ENCODE measurements at places on chromosomes 3 and 15.

- no peak for DNase-seq
These were observed 9.6 kb upstream of the FAM107A start for GRCh38 chr3:58586776-58587192.

GRCh38 chr3:194380326-194380725 is 10.8 kb upstream of the LRRC15 start:
- no peak for DNase-seq

- DNase-seq, result no peak
These were observed 47.1 kb upstream of the TSEN2 start for GRCh38 chr3:12437221-12437605.

DNA sequence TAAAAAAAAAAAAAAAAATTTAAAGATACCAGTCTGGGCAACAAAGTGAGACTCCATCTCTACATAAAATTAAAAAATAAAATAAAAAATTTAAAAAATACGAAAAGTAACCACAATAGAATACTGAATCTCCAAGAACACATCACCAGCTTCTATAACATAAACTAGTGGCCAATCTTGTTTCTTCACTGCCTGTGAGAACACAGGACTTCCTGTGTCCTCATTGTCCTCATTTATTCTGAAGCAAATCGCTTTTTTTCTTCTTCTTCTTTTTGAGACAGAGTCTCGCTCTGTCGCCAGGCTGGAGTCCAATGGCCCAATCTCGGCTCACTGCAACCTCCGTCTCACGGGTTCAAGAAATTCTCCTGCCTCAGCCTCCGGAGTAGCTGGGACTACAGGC is 28.6 kb upstream of the RAB7A start:
- no peak for DNase-seq

GRCh38 chr3:10184250-10184649 is 19.5 kb downstream of the IRAK2 start:
- no peak for DNase-seq

GRCh38 chr15:53506370-53506769 is 253.1 kb downstream of the WDR72 start:
- DNase-seq, result no peak

- peak; percentile 15 for DNase-seq
These were observed 107.4 kb upstream of the SLC4A7 start for GRCh38 chr3:27591312-27592210.

GRCh38 chr15:23857028-23857641 is 170.0 kb upstream of the NDN start:
- no peak for DNase-seq

- DNase-seq, result peak; percentile 9
These were observed 86.0 kb downstream of the ECT2 start for GRCh38 chr3:172836390-172836997.

DNA sequence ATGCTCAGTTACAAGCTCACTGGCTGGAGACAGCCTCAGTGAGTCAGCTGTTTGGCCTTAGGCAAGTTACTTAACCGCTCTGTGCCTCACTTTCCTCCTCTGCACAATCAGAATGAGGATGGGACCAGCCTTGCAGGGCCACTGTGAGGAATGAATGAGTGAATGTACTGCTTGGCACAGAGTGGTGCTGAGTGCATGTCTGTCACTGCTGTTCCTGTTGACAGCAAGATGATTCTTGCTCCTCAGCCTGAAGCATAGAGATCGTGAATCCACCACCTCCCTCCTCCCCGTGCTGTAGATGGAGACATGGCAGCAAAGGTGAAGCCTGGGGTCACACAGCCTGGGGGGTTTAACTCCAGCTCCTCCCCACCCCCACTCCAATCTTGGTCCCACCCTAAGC is 14.6 kb upstream of the GRIP2 start:
- DNase-seq, result no peak

- peak; percentile 81 for DNase-seq
These were observed 72.2 kb downstream of the SMAD6 start for GRCh38 chr15:66774001-66774814.

- no peak for DNase-seq
These were observed 8.6 kb upstream of the STX19 start for GRCh38 chr3:94036909-94037507.

DNA sequence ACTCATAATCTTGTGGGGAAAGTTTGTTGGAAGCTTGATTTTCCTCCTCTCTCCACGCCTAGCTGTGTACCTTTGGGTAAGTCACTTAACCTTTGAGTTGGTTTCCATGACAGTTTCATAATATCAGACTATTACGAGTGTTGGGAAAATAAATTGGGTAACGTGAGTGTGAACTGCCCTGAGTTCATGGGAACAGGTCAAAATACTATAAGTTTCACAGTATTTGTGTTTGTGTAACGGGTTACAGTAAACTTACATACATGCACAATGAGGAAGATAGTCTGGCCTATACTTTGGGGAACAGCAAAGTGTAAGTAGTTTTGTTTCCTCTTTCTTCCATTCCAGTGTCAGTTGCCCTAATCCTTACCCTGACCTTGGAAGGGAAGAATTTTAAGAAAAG is 509.9 kb downstream of the MECOM start:
- DNase-seq, result no peak

DNA sequence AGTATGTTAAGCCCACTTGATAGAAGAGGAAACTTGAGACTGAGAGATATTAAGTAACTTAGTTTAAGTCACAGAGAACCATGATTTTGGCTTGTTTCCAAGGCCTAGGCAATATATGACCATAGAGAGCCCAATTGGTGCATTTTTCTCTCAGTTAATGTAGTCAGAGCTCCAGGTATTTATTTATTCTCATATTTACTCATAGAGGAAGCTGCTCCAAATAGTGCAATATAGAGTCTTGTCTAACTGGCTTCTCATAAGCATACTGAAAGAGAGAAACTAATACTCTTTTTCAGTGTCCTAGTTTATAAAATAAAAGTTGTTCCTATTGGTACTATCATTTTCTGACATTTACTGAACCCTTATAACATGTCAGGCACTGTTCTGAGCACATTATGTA is 15.2 kb downstream of the TRNT1 start:
- no peak for DNase-seq

DNA sequence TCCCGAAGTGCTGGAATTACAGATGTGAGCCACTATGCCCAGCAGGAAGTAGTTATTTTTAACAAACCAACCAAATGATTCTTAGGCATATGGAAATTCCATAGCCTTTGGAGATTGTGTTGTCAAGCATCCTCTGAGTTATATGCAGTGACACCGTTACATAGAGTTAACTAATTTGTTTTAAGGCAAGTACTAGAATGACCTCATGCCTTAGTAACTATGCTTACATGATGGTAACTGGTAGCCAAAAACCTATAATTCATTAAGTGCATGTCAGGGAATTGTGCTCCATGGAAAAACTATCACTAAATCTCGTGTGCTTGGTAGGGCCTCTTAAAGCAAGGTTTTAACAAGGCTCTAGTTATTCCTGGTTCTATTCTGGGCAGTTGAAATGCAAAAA is 392.8 kb downstream of the TUSC7 start:
- no peak for DNase-seq

- DNase-seq, result peak; percentile 28
These were observed 13.7 kb downstream of the PDHB start for GRCh38 chr3:58419780-58420507.

- DNase-seq, result no peak
These were observed 65.7 kb upstream of the OSTN start for GRCh38 chr3:191133359-191133758.

DNA sequence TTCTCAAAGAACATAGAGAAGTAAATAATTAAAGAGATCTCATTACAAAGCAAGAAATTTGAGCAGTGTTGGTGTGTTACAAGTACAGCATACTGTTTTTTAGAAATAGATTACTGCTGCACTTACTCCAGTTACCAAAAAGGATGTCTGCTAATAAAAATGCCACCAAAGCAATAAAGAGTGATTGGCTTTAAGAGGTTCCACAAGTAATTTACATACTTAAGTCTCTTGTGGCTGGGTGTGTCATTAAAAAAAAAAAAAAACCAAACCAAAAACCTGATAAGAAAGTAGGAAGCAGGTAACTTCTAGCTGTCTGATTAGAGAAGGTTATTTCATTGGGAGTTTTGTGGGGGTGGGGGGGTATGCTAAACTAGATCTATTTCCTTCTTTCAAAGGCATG is 15.2 kb downstream of the RAB11A start:
- DNase-seq, result no peak

DNA sequence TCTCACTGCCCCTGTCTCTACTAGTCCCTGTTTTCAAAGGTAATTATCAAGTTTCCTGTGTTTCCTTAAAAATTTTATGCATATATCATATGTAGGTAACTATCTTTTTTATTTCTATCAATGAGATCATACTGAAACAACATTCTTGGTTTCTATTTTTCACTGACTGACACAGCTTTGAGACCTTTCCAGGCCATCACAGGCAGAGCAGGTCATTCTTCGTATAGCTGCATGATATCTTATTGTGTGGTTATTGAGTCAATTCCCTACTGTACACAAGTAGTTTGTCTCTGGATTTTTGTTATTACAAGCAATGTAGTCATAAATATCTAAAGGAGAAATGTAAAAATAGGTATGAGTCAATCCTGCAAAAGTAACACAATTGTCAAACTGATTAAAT is 169.6 kb downstream of the CFAP20DC start:
- DNase-seq, result peak; percentile 34

GRCh38 chr3:173403376-173403775 is 5.8 kb downstream of the NLGN1 start:
- DNase-seq, result no peak

DNA sequence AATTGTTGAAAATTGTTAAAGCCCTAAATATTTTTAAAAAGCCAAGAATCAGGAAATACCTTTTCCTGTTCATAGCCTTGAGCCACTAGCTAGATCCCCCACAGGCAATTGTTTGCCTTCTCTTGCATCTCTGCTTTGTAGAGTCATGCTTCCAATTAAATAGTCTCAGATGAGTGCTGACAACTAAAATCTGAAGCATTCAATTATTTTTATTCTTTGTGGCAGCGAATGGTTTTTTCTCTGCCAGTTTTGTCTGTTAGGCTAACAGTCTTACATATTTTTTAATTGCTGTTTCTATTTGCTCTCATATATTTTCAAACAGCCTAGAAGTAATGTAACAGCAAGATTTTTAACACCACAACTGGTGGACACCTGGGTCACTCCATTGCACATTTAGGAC is 277.1 kb upstream of the GBE1 start:
- DNase-seq, result no peak

GRCh38 chr3:48436855-48437254 is 3.1 kb downstream of the CCDC51 start:
- DNase-seq, result no peak

DNA sequence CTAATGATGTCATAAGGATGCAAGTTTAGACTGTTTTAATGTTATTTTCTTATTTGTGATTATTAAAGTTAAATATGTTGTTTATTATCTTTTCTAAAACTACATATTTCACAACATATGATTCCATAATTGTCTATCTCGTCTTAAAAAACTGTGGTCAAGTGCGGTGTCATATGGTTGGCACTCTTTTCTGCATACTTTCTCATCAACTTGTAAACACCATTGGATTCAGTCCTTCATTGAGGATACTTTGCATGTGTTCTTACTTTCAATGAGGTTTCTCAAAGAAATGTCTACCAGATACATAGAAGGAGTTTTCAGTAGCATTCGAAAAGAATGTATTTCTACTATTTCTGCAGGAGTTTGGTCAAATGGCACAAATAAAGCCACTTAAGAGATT is 22.0 kb upstream of the ALPK3 start:
- DNase-seq, result no peak

- no peak for DNase-seq
These were observed 14.0 kb downstream of the CSNK1G1 start for GRCh38 chr15:64341961-64342360.

DNA sequence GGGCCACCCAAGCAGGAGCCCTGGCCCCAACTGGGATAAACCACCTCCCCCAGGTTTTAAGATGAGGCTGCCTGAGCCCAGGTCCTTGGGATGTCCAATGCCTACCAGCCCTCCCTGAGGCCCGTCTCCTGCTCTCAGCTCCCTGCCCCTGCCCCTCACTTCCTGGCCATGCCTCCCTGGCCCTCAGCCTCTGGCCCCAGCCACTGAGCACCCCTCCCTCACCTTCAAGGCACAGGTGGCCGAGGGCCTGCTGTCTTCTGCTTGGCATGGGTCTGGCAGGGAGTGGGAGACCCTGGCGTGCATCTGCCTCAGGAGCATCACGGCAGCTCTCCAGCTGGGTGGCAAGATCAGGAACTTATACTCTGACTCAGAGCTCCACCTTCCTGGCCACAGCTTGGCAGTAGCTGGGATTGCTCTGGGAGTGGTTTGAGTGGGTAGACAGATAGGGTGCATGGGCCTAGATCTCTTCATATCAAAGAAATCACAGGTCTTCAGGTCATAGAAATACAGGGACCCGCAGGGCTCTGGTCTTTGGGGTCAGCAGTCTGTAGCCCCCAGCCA is at the start of gene PLA2G4E:
Gene PLA2G4E, minus strand, starts transcription at position 330 of the 561 bp plus-strand sequence. Its CDS starts 12 bp downstream, at position 318.
- DNase-seq, result no peak

GRCh38 chr15:101255615-101256241 is 3.9 kb upstream of the CHSY1 start:
- DNase-seq, result no peak

GRCh38 chr3:193560870-193561269 is 6.2 kb upstream of the ATP13A4 start:
- no peak for DNase-seq

DNA sequence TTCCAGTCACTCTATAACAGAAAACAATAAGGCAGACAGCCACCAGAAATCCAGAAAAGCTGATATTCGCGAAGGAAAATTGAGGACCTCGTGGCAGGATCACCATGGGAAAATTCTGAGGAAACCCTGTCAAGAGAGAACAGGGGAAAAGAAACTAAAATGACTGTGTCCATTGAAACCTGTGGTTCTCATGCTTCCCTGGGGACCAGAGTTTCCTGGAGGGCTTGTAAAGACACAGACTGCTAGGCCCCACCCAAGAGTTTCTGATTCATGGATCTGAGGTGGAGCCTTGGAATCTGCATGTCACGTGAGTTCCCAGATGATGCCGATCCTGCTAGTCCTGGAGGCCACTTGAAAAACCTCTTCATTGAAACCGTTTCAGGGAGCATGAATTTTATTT is 420.5 kb downstream of the EPHB1 start:
- no peak for DNase-seq

DNA sequence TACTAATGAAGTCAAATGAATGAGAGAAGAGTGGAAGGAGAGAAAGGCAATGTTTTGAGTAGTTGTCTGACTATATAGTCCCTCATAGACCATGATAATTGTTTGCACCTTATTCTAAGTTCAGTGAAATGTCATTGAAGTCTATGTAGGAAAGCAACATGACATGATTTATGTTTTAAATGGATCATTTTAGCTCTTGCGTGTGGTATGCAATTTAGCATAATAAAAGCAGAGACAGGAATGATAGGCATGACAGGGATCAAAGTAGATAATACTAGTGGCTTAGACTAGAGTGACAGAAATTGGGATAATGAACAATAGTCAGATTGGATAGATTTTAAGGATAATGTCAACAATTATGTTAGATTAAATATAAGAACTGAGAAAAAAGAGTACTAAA is 132.5 kb downstream of the PYDC2 start:
- DNase-seq, result no peak

DNA sequence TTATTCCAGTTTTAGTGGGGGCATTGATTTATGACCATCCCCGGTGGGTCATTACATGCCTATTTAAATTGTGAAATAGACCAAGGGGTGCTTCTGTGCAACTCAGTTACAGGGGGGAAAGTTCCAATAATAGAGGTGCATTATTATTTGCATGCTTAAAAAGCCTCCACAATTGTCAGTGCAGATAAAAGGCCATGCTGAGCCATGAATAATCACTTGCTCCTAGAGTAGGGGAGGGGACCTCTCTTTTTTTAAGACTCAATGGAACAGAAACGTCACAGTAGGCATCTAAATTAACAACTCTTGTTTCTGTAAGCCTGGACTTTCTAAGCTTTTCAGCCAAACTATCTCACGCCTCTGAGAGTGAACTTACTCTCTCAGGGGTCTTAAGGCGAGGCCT is 66.5 kb upstream of the CMTM7 start:
- DNase-seq, result no peak
